Nephron progenitor cell (in vitro differentiated cells): ENCODE measurements at places on chromosomes 6 and 20.

GRCh38 chr6:113428702-113429101 lies 428.4 kb upstream of the MARCKS start:
- DNase-seq = no peak

GRCh38 chr20:53244711-53245110 lies 272.6 kb downstream of the TSHZ2 start:
- no peak for DNase-seq

DNA sequence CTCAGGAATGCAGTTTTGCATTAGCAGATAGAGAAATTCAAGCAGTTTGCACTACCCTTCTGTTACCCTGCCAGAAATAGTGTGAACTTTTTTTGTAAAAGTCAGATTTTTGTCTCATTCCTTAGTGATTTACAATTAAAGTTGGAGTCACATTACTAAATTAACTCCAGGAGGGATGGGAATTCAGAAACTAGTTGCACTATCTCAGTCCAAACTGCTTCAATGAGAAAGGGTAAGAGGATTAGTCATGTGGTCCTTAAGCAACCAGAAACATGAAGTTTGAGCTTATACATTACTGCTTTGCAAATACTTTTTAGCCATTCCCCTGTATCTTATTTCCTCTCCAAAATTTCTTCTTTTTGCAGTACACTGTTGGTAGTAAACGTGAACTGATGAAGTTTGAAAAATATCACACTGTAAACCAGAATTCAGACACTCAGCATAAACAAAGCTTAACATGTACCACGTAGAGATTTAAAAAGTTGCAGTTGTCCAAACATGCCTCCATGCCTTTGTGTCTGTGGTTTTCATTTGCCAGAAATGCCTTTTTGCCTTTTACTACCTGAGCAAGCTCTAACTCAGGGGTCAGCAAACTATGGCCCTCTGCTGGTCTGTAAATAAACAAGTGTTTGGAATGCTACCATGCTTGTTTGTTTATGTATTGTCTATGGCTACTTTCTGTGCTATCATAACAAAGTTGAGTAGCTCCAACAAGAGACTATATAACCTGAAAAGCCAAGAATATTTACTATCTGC lies 49.7 kb downstream of the TP53INP2 start:
- DNase-seq = no peak

GRCh38 chr20:63054681-63055240 lies 48.0 kb upstream of the BHLHE23 start:
- DNase-seq = no peak

GRCh38 chr6:28205879-28206278 lies 19.2 kb upstream of the ZSCAN9 start:
- no peak for DNase-seq

GRCh38 chr6:46451343-46451742 lies 39.9 kb downstream of the RCAN2 start:
- no peak for DNase-seq

DNA sequence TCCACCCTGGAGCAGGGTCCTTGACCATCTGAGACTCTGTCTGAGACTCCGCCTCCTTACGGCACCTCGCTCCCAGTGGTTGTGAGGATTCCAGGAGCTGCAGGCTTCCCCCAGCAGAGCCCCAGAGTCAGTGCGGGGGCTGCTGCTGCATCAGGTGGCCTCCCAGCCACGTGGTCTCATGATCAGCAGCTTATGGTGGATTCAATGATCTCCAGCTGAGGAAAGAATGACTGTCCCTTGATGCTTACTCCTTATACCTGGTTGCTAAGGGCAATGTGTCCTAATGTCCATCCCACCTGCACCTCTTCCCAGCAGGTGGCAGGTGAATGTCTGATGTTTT lies 40.0 kb downstream of the SLC22A1 start:
- no peak for DNase-seq

- DNase-seq = no peak
Observed at GRCh38 chr6:38593409-38593808, 46.3 kb downstream of the BTBD9 start.

- DNase-seq = no peak
Observed at GRCh38 chr20:11158589-11158988, 484.8 kb upstream of the JAG1 start.

DNA sequence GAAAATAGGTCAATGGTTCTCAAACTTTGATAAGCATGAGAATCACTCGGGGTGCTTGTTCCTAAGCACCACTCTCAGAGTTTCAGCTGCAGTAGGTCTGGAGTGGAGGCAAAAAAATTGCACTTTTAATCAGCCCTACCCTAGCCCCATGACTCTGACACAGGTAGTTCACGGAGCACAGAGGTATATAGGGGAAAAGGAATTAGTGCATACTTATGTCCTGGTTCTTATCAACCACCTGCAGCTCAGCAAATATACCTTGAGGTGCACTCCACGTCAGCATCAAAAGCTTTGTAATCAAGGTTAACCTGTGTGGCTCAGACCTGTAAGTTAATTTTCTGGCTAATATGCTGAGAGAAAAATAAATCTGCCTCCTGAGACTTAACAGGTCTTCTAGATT lies 138.8 kb upstream of the HMGN3 start:
- no peak for DNase-seq

DNA sequence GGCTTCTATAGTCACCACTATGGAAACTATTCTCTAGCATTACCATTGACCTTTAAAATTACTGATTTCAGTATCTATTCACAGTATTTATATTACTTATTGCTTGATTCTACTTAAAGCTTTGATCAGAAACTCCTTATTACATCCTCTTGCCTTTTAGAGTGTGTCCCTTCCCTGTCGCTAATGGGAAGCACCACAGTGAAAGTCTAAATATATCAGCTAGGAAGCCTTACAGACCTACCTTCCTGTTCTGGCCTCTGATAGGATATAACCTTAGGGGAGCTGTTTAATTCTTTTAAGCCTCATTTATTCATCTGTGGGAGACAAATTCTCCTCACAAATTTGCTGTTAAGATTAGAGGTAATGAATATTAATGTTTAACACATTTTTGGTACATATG lies 122.7 kb downstream of the ADGRB3 start:
- DNase-seq = no peak

- no peak for DNase-seq
Observed at GRCh38 chr6:128885381-128885780, 2.4 kb downstream of the LAMA2 start.

DNA sequence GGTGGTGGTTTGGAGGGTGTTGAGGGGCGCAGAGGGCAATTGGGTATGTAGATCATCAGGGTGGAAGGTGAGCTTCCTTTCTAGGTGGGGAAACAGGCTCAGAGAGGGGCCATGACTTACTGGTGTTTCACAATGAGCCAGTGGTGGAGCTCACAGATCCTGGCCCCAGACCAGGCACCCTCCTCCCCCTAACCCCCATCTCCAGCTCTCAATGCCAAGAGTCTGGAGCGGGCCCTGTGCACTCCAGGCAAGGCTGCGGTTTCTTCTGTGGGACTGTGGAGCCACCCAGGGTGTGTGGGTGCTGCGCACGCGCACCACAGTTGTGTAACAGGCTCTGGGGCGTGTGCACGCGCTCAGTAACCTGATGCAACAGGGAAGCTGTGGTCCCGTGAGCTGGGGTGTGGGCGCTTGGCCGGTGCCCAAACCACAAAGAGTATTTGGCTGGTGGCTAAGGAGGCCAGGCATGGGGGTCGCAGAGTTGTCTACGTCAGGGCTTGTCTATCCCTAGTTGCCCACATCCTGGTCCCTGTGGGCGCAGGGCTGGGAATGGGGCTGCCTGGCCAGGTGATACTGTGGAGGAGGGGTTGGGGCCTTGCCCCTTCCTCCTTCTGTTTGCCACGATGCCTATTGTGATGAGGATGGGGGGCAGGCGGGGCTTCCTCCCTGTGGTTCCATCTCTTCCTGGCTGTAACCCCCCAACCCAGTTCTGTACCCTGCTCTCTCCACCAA lies 37.5 kb upstream of the MRPS18A start:
- no peak for DNase-seq

- DNase-seq = no peak
Observed at GRCh38 chr6:135850882-135851281, 619 bp upstream of the PDE7B start.

- no peak for DNase-seq
Observed at GRCh38 chr6:131894493-131895424, 56.4 kb downstream of the CCN2 start.

DNA sequence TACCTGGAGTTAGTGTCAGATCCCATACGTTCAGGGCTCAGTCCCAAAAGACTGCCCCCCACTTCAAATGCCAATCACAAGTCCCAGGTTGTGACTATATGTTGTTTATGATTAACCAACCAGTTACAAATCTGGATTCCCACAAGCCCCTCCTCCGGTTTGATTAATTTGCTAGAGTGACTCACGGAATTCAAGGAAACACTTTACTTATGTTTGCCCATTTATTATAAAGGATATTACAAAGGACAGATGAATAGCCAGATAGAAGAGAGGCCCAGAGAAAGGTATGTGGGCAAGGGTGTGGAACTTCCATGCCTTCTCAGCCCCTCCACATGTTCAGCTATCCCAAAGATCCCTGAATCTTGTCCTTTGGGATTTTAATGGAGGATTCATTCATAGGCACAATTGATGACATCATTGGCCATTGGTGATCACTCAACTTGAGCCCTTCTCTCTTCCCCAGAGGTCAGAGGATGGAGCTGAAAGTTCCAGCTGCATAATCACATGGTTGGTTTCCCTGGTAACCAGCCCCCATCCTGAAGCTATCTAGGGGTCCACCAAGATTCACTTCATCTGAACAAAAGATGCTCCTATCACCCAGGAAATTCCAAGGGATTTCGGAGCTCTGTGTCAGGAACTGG lies 2.0 kb downstream of the ECT2L start:
- DNase-seq = no peak

DNA sequence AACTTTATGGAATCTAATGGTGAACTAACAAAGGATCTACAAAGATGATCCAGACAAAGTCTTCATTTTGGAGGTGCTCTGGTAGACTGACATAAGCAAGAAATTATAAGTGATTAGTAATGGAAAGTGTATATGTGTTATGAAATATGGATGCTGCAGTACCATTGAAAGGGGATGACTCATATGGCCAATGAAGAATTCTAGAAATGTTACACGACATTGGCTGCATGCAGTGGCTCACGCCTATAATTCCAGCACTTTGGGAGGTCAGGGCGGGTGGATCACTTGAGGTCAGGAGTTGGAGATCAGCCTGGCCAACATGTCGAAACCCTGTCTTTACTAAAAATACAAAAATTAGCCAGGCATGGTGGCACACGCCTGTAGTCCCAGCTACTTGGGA lies 23.5 kb downstream of the CFAP206 start:
- no peak for DNase-seq

- DNase-seq = no peak
Observed at GRCh38 chr6:89024456-89024855, 56.1 kb upstream of the PNRC1 start.

GRCh38 chr6:47097092-47097945 lies 55.2 kb upstream of the ADGRF1 start:
- peak; percentile 48 for DNase-seq

GRCh38 chr6:159880412-159880975 lies 10.3 kb upstream of the MAS1 start:
- no peak for DNase-seq

DNA sequence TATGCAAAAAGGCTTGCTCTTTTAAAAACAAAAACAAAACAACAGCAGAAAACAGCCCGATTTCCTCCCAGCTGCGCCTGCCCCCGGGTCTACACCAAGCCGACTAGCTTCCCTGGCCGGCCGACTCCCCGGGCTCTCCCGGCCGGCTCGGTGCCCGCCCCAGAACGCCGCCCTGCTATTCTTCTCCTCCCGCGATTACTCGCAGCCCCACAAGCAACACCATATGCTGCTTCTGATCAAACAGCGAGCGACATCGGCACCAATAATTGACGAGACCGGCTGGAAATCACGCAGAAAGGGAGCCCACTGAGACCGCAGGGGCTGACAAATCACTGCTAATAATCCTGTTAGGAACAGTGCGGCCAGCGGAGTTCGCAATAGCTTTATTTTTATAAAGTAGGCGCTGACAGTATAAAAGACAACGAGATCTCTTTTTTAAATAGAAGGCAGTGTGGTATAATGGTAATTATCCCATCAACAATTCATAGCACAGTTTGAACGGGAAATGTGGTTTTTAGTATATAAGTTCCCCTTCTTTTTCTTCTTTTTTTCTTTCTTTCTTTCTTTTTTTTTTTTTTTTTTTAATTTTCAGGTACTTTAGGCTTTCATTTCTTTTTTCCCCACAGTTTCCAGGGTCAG lies 3.3 kb downstream of the SIM1 start:
- DNase-seq = peak; percentile 67

GRCh38 chr20:38165089-38165965 lies at the start of gene TGM2:
Gene TGM2 (minus strand): TSS chr20:38165270. CDS start chr20:38165198, 72 bp downstream.
- DNase-seq = peak; percentile 84

DNA sequence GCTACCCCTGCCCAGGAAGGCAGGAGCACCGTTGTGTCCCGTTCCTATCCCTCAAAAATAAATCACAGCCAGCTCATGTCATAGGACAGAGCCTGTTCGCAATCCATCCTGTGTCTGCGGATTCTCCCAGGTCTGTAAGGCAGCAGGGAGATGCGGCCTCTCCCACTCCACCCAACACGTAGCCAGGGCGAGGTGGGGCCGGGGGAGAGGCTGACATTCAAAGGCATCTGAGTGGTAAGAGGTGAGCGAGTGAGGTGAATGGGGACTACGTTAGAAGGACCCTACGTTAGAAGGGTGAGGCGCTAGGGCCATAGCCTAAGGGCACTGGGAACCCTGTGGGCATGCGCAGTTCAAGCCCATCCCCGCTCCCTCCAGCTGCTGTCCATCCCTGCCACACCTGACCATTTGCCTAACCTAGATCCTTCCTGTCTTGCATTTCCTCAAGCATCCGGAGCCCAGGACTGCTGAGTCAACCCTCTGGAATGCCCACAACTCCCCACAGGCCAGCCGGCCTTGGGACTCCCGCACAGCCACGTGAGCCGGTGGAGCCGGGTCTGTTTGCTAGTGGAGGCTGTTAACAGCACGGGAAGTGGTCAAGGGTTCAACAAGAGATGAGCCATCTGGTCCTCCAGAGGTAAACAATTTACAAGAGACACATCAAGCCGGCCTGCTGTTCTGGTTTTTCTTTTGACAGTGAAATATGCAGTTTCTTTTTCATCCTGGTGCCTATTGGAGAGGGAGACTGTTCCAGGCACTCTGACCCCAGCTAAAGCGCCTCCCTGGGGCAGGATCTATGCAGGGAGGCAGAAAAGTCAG lies 45.9 kb downstream of the RIPOR3 start:
- peak; percentile 51 for DNase-seq

GRCh38 chr6:5150551-5151075 lies 65.5 kb downstream of the PPP1R3G start:
- no peak for DNase-seq

GRCh38 chr6:127582777-127583462 lies 5.9 kb downstream of the C6orf58 start:
- DNase-seq = no peak

- no peak for DNase-seq
Observed at GRCh38 chr6:12923644-12924235, 207.2 kb downstream of the PHACTR1 start.

- DNase-seq = no peak
Observed at GRCh38 chr6:126093108-126093507, 106.8 kb downstream of the TRMT11 start.

GRCh38 chr6:150452428-150453243 lies 83.8 kb downstream of the IYD start:
- peak; percentile 18 for DNase-seq

DNA sequence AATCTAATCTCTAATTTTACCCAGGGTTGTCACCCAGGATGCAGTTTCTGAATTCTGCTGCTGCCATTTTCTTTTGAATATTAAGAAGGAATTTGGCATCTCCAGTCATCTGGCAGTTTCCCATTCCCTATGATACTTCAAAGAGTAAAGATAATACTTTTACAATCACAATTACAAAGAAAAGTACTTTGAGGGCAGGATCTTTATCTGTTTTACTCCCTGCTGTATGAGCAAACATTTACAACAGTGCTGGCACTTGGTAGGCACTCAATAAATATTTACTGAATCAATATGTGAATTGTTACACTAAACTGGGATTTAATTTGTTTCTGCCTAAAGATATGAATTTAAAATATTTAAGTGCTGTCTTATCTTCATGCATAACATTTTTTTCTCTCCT lies 224.9 kb downstream of the EPHA7 start:
- no peak for DNase-seq
